Activated CD8-positive, alpha-beta memory T cell treated with anti-CD3 and anti-CD28 coated beads for 4 hours (primary cell): ENCODE measurements at places on chromosomes 5 and 9.

GRCh38 chr5:1797103-1797800 lies 2.4 kb downstream of the MRPL36 start:
- DNase-seq = no peak

GRCh38 chr5:16902846-16903245 lies 33.2 kb downstream of the MYO10 start:
- DNase-seq = no peak

- no peak for DNase-seq
Measured at GRCh38 chr5:34001241-34001841, 6.5 kb downstream of the AMACR start.

GRCh38 chr5:131564229-131564652 lies 70.8 kb downstream of the RAPGEF6 start:
- no peak for DNase-seq

DNA sequence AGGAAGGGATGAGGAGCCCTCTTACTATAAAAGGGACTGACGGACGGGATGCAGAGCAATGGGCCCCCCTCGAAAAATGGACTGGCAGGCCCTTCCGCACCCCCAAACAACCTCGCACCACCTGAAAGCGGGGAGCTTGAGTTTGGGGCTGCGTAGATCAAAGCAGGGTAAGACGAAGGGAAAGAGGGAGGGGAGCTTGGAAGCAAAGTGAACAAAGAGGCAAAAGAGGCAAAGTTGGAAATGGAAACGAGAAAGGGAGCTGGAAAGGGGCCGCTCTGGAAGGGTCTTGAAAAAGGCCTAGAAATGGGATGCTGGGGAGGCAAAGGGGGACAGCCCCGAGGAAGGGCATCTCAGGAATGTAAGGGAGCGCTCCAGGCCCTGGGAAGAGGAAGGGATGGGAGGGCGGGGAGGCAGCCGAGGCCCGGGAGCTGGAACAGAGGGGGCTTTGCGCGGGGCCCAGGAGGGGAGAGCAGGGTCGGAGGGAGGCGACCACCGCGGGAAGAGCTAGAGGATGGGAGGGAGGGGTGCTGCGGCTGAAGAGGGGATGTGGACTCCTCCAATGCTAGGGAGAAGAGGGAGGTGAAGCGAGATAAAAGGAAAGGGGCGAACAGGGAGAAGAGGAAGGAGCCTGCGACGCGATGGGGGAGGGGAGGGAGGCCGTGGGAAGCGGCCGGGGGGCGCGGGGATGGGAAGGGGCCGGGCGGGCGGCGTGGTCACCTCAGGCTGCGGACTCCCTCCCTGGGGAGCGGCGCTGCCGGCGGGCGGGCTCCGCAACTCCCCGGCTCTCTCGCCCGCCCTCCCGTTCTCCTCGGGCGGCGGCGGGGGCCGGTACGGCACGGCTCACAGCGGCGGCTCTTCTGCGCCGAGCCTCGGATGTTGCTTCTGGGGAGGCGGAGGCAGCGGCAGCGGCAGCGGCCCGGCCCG lies 577 bp downstream of the RNF145 start:
- DNase-seq = peak; percentile 6

DNA sequence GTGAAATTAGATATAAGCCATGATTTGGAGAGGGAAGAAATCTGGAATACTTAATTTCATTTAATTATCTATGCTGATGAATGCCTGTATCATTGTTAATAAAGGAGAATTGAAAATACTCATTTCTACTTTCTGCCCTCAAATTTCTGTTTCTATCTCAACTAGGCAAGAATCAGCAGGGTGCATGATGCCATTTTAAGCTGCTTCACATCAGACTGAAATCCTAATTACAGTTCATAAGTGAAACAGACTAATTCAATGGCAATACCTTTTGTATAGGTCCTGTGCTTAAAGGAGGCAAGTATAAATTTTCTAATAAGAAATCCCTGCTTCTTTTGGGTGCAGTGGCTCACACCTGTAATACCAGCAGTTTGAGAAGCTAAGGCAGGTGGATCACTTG lies 22.3 kb upstream of the TAL2 start:
- no peak for DNase-seq

- DNase-seq = no peak
Measured at GRCh38 chr9:121249563-121249962, 18.4 kb upstream of the GSN start.

- no peak for DNase-seq
Measured at GRCh38 chr9:117547904-117548303, 133.0 kb upstream of the ASTN2 start.

DNA sequence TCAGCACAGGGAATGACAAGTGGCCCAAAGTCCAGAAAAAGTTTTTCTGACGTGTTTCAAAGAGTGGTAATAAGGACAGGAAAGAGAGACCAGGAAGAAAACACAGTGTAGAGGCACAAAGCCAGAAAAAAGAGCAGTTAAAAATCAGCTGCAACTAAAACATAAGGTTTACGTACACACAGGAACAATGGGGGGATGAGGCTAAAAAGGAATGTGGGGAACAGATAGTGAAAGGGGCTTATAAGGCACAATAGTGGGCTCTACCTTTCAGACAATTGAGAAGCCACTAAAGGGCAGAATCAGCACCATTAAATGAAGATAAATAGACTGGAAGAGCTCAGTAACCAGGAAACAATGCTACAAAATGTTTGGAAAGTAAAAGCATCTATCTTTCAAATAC lies 5.5 kb downstream of the ELP1 start:
- no peak for DNase-seq

DNA sequence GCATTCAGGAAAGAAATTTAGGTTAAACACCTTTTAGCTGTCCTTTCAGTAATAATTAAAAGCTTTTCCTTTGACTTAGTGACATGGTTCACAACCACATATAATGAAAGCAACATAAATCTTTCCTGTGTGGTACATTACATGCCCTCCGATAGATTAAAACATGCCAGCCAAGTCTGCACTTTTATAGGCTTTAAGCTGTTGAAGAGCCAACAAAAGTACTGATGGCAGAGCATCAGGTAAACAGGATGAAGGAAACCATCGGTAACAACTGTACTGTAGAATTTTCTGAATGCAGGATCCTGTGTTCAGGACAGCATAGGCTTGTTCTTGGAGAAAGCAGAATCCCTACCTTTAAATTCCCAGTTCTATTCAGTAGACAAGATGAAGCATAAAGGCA lies 226.6 kb downstream of the MLLT3 start:
- DNase-seq = no peak

GRCh38 chr5:173733831-173734501 lies 117.5 kb upstream of the BOD1 start:
- DNase-seq = no peak

- no peak for DNase-seq
Measured at GRCh38 chr9:112945620-112946208, 55.0 kb upstream of the SLC46A2 start.

DNA sequence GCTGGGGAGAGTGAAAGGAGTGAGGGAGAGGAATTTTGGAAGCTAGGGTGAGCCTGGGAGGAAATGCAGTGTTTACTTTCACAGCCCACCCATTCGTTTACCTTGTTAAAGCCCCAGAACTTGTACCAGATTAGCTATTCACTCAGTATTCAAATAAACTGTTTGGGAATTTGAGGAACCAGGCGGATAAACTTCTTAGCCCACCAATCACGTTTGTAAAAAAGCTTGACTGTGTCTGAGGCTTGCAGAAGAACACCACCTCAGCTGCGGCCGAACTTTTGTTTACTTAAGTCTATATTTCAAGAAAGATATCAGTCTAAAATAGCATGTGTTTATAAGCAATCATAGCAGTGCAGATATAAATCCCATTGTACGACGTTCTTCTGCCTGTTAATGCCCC lies 5.2 kb upstream of the TLE1 start:
- DNase-seq = no peak
